Stimulated activated CD8-positive, alpha-beta memory T cell treated with anti-CD3 and anti-CD28 coated beads, Interleukin-7, amount 100 ng/mL, for 1 hour (primary cell): ENCODE measurements at places on chromosomes 13 and 19.

- no peak for DNase-seq
These were observed 20.1 kb downstream of the NOTCH3 start for GRCh38 chr19:15180451-15181390.

- DNase-seq, result no peak
These were observed 3.1 kb downstream of the SPC24 start for GRCh38 chr19:11152318-11153062.

DNA sequence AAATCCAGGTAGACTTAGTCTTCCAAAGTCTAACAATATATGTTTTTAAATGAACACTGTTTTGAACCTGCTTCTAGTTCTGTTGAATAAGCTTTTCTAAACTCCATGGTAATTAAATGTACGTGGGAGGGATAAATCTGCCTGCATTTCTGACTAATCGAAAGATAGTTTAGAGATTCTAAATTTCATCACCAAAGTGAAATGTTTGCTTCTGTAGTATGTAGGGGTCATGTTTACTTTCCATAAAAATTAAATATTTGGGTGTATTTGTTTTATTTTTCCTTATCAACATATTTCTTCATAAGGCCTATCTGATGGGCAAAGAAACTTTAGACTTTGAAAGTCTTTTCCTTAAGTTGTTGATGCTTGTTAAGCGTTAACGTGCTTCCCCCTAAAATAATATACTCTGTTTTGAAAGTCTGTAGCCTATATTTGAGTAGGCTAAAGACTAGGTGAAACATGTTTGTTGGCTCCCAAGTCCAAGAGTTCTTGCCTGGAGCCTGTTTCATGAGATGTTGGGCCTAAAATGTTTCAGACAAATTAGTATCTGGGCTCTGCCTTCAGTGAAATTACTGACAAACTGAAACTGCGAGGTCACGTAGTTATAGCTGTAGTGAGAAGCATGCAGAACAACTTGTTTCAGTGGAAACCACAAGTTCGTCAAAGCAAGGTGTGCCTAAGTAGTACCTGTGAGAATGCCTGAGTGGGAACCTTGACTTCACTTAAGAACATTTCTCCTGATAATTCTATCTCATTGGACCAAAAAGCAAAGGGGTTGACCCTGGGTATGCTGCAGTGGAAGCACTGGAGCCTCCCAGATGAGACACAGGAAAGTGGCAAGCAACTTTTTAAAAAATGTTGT is 126.2 kb downstream of the LMO7 start:
- DNase-seq, result no peak

DNA sequence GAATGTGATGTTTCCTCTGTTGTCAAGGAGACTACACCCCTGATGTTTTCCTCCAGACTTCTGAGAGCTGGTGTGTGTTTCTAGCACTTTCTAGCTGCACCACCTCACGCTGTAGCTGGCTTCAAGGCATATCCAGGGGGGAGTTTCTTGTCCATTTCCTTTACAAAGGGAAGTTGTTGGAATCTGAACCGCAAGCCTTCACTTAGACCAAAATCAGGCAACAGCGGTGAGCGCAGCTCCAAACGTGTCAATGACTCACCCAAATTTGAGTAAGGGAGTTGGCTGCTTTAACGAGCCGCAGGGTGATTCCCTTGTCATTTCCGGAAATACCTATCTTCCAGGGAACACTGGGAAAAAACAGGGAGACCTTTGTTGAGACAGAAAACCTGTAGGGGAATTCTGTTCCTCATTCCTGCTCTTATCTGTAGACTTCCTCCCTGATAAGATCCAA is 2.5 kb downstream of the LDLR start:
- DNase-seq, result no peak

- no peak for DNase-seq
These were observed 934 bp downstream of the N4BP2L2 start for GRCh38 chr13:32537580-32538142.

DNA sequence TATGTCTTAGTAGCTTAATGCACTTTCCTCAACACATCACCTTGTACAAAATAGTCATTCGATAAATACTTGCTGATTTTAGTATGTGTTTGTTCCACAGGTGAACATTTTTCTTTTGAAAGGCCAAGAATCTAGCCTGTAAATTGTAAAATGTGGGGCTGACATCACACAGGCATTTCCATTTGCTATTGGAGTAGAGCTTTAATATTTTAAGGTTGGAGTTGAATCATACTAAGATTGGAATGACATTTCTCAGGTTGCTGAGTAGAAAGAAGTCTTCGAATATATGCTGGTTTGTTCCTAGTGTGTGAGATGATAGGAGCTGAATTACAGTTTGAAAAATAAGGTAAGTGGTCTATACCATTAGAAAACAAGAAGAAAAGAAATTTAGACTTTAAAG is 112.3 kb upstream of the FRY start:
- DNase-seq, result no peak

- DNase-seq, result no peak
These were observed 942.1 kb upstream of the SPRY2 start for GRCh38 chr13:81283062-81283461.

DNA sequence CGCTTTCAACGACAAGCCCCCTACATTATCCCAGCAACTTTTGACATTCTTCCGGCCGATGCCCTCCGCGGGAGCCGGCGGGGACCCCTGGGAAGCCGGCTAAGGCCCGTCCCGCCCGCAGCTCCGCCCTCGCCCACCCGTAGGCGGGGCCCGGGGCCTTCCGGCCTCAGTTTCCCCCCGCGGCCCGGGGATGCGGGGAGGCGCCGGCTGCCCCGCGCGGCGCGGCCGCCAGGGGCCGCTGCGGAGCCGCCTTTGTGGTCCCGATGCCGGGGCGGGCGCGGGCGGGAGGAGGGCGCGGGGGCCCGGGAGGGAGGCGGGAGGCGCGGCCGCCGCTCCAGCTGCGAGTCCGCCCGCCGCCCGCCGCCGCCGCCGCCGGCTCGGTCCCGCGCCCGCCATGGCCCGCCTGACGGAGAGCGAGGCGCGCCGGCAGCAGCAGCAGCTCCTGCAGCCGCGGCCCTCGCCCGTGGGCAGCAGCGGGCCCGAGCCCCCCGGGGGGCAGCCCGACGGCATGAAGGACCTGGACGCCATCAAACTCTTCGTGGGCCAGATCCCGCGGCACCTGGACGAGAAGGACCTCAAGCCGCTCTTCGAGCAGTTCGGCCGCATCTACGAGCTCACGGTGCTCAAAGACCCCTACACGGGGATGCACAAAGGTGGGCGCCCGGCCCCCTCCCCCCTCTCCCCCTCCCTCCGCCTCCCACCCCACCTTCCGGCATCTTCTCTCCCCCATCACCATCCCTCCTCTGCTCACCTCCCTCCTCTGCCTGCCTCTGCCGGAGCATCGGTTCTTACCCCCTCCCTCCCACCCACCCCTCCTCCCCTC is at the start of gene CELF5:
CELF5 (plus strand) TSS at position 316 of the 823 bp plus-strand sequence; CDS start at position 395, 79 bp downstream.
- peak; percentile 14 for DNase-seq

DNA sequence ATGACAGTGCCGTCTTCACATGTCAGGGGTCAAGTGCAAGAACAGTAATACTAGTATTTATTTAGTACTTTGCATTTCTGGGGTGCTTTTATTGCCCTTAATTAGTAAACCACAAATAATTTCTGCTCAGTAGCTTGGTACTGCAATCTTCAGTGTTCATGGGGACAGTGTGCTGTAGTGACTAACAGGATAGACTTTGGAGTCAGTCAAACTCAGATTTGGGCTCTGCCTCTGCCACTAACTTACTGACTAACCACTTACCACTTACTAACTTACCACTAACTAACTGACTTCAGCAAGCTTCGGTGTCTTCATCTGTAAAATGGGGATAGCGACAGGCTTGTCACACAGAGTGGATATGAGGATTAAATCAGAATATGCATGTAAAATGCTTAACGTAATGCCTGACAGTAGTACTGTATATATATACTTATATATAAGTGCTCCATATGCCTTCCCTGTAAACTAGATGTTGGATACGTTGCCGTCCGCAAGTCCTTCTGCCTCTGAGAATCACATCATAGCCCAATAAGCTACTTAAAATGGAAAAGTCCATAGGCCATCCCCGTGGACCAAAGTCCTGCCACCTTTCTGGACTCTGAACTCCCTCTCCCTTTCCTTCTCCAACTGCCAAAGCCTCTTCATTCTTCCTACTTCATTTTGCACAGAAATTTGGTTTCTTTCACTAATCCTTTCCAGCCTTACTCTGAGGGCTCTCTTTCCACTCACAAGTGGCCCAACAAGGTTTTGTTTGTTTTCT is 158.1 kb downstream of the ZIC5 start:
- DNase-seq, result no peak

DNA sequence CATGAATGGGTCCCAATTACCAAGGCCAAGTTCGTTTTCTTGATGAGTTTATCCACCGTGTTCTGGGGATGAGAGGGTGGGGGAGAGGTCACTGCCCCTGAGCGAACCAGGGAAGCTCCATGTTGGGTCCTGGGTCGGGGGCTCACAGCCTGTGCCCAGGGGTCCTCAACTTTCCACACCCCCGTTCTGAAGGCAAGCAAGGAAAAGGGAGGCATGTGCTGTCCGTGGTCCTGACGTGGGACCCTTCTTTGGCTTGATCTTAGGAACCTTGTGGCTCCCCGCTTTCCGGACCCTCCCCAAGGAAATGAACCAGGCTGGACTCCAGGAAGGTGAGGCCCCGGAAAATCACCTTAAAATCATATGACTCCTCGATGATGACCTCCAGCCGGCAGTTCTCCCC is 18.2 kb upstream of the MEIS3 start:
- DNase-seq, result no peak

GRCh38 chr13:48647625-48648024 is 6.1 kb upstream of the CYSLTR2 start:
- DNase-seq, result no peak

DNA sequence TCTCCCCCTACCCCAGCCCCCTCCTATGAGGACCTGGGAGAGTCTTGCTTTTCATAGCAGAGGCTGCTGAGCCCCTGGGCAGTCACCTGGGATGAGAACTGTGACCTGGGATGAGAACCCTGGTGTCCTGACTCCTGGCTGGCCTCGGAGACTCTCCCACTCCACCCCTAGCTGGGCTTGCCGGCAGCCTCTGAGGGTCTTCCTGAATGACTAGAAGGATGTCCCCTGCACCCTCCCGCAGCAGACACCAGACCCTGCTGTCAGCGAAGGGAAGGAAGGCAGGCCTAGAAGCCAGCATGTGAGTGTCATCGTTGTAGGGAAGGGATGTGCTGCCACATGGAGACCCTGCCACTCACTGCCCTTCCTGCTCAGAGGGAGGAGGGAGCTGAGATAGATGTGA is 203.4 kb upstream of the ZNF536 start:
- no peak for DNase-seq

GRCh38 chr13:101875717-101876393 is 423.4 kb downstream of the ITGBL1 start:
- no peak for DNase-seq

- DNase-seq, result no peak
These were observed 121.5 kb downstream of the FRY start for GRCh38 chr13:32153056-32153455.

DNA sequence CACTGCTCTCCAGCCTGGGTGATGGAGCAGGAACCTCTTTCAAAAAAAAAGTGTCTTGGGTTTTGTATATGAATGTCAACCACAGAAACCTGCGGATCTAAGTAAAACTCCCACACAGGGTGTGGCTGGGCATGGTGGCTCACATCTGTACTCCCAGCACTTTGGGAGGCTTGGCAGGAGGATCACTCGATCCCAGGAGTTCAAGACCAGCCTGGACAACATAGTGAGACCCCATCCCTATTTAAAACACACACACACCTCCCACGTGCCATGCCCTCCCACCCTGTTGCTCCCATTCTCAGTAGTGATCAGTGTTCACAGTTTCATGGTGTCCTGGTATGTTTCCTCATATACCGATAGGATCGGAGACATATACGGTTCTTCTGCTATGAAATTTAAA is 9.2 kb downstream of the TMED1 start:
- DNase-seq, result no peak

- DNase-seq, result no peak
These were observed 36.5 kb downstream of the KL start for GRCh38 chr13:33052506-33053280.

DNA sequence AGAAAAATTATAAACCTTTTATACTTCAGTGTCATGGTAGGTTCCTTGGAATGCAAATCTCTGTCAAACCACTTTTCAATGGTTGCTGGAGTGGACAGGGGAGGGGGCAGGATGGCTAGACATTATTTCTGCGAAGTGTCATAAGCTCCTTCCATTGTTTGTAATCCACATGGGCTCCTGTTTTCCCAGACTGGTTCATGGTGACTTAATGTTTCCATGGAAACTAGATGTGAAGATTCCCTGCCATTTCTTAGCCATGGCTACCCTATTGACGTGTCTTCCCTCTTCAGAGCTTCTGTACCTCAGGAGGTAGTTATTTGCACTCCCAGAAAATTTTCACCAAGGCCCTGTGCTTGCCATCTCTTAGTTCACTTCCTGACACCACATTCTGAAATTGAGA is 95.3 kb downstream of the UFM1 start:
- DNase-seq, result no peak

- no peak for DNase-seq
These were observed 671.0 kb downstream of the SLITRK1 start for GRCh38 chr13:83211301-83211700.
